CD4-positive, alpha-beta T cell treated with Interleukin-15 for 4 hours (primary cell): ENCODE measurements at places on chromosomes 5 and 9.
A peak's percentile ranks its signal among the peaks of the same experiment; 100 is the strongest.

- DNase-seq: no peak
Measured at GRCh38 chr9:72649127-72649442, 127.7 kb downstream of the TMC1 start.

DNA sequence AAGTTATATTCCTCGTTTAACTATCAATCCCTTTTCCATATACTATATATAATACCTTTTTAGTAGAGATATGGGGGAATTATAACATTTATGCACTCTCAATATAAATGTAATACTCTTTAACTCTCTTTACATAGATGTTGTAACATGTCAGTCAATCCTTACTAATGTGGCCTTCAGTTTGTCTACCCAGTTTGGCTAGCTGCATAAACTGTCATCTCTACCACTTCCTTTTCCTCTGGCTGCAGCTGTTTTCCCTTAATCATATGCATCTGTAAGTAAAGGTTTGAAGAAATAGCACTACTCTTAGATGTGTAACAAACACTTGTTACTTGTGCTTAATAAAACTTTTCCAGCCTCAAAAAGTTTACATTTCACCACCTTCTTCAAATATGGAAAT, 13.4 kb downstream of the ABHD17B start:
- peak; percentile 43 for DNase-seq

DNA sequence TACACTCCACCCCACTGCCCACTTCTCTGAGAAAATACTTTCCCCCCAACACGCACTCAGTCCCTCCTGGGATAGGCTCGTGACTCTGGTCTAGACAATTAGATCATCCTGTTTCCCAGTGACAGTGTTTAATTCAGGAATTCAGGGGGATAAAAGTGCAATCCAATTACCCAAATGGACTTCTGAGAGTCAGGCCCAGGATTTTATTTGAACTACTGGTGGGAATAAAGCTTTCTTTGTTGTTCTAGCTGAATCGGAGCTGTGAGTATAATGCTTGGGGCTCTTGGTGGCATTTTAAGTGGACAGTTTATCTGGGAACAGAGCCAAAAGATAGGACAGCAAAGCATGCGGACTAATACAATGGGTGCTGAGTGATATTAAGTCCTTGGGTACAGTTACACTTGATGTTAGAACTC, 683.3 kb downstream of the MAT2B start:
- no peak for DNase-seq

GRCh38 chr5:74631081-74631953, 9.2 kb downstream of the ENC1 start:
- peak; percentile 41 for DNase-seq

DNA sequence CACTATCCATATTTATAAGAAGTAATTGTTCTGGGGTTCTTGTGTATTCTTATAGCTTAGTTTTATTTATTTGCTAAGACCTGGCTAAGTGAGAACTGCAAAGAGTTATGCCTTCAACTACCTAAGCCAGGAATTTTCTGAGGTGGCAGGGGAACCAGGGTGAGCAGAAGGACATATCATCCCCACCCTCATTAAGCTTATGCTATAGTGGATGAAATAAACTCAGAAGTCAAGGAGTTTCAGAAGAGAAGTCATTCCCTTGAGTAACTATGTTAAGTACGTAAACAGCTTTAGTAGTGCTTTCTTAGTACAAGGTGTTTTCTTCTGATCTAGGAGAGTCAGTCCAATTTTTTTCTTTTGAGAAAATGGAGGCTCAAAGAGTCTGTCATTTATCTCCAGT, 41.7 kb downstream of the STK32A start:
- no peak for DNase-seq

GRCh38 chr9:93955111-93955980, at the start of gene BARX1:
Gene BARX1 (minus strand): TSS chr9:93955355. CDS start chr9:93955146, 209 bp downstream.
- no peak for DNase-seq

- DNase-seq: no peak
Measured at GRCh38 chr9:83208065-83208850, 145.3 kb upstream of the RASEF start.

DNA sequence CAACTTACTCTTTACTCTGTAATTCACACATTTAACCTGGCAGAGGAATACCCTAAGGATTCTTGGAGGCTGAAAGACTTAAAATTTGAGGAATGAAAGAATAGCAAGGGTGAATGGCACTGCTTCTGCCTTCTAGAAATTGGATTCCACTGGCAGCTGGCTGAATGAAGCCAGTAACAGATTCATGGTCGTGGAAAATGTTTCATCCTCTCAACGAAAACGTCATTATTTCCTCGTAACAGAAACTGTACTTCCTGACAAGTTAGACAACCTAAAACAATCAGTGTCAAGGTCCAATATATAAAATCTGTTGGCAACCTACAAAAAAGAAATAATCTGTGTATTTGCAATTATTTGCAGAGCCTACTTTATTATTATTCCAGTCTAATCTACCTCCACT, 39.7 kb downstream of the BNC2 start:
- DNase-seq: no peak

DNA sequence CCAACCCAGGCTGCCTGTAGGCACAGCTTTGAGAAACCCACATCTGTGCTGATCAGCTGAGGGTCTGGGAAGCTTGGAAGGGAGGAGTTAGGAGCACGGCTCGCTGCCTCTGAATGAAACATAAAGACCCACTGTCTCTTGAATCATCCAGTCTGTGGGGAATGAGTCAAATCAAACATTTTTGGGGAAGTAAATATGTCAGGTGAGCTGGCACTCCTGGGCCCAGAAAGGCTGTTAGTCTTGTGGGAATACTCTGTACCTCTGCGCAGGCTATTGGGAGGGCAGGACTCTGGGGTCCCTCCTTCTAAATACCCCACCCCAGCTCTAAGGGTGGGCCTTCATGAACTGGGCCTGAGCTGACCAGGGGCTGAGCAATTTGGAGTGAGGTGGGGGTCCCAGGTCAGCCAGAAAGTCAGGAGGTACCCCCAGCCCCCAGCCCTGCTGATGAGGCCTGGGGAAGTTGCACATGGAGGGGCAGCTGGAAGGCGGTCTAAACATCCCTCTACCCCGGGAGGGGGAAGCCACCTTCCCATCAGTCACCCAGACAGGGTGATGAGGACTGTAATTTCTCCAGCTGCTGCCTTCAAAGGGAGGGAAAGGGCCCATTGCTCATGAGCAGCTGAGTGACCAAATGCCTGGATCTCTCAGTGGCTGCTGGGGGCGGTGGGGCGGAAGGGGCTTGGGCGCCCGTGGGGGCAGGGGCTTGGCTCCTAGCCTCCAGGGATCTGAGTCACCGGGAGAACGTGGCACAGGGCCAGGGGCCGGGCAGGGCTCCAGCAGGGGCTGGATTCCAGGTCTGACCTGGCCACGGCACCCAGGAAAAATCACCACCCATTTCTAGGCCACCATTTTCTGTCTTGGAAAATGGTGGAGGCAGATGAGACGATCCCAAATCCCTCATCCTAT, 10.8 kb downstream of the FIBCD1 start:
- DNase-seq: no peak

DNA sequence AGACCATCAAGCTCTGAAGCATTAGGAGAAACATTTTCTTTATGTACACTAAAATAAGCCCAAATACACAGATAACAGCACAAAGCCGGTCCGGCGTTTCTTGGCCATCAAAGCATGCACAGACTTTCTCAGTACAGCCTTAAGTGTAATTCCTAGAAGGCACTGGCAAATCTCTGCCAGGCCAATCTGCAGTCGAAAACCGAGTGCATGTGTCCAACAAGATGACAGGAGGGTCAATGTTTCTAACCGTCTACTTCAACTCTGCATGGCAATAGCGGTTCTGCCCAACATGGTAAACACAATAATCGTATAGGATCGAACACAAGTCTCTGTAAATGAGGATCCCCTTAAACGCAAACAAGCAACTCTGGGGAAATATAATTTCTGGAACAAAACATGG, 1.1 kb downstream of the ARL15 start:
- no peak for DNase-seq

- DNase-seq: no peak
Measured at GRCh38 chr9:17906176-17906840, 327.4 kb downstream of the SH3GL2 start.

DNA sequence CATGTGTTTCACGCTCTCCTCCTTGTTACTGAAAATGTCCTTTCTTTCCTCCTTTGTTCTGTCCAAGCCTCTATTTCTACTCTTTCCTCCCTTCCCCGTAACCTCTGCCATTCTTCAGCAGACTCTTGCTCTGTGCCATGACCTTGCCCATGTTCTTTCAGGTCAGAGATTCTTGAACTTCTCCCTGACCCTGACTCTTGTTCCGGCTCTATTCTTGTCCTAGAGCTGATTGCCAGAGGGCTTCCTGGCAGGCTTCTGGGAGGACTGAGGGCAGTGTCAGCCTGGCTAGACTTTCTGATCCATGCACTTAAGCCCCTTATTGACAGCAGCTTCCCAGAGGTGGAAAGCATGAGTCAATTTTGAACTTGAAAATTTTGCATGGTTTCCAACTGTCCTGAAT, 174.2 kb downstream of the TMEM161B start:
- DNase-seq: no peak
